ENCODE measurements at places on chromosomes 7 and 10. TPM values are rescaled to one million over a fixed set of nuclear protein-coding genes. Genes with fewer than 3 reads are reported as not detected.

Gene PTF1A
- polyA plus RNA-seq = not detected

DNA sequence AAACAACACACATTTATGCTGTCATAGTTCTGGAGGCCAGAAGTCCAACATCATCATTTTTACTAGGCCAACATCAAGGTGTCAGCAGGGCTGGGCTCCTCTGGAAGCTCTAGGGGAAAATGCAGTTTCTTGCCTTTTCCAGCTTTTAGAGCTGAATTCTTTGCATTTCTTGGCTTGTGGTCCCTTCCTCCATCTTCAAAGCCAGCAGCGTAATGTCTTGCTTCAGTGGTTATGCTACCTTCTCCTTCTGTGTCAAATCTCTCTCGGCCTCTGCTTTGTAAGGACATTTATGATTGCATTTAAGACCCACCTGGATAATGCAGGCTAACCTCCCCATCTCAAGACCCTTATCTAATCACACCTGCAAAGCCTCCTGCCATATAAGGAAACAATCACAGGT, 66.5 kb upstream of the ANKRD1 start:
- DNase-seq = no peak

DNA sequence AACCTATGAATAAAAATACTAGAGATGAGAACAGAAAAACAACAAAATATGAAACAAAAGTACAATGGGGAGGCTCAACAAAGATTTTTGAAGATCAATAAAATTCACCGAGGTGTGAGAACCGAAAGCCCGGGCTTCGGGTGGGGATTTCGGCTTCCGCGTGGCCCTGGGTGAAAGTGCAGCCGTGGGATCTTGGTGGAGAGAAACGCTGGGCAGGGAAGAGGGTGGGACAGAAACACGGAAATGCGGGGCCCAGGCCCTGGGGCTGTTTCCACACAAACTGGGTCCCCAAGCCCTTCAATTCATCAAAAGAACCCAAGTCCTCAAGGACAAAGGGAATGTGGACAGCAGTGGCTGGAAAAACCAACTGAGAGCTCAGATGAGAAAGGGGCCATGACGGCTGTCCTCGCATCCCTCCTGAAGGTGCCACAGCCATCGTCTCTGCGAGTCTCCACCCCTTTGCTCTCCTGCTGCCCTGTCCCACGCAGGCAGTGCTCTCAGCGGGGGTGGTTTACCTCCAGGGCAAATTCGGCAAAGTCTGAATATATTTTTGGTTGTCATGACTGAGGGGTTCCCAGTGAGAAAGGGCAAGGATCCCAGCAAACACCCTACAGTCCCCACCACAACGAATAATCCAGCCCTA, 19.7 kb downstream of the FOXL3 start:
- DNase-seq = no peak

DNA sequence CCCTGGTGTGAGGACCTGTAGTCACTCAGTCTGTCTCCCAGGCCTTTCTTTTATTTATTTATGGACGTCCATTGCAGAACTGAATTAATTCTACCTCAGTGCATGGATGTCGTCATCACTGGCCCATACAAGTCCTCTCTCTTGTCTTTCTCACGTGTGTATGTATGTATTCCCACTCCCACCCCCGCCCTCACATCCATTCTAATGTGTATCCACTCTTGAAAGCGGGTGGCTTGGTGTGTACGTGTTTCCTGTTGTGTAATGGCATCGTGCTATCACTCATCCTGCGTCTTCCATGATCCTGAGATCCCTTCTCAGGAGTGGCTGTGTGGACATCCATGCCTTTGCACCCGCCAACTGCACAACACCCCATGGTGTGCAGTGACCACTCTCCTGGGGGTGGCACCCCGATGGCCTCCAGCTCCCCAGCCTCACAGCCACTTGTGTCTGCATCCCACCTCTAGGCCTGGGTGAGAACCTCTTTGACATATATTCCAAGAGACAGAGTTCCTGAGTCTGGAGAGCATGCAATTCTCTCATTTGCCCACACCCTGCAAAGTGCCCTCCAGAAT, 3.0 kb upstream of the AOC1 start:
- no peak for DNase-seq

DNA sequence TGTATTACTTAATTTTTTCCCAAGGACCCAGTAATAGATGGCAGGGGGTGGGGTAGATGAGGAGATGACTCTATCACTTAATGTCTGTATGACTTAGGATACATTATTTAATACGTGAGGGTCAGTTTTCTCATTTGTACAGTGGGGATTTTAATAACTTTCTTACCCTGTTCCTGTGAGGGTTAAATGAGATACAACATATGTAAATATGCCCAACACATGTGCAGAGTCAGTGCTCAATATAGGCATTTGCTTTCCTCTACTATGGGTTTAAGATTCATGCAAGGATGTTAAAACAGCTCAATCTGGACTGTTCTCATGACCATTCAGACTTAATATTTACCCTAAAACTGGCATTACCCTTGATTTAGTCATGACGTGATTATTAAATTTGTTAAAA, 31.2 kb downstream of the ST7 start:
- DNase-seq = no peak

- DNase-seq = no peak
Measured at GRCh38 chr10:91935886-91936285, 12.3 kb downstream of the BTAF1 start.
